Activated CD8-positive, alpha-beta memory T cell treated with anti-CD3 and anti-CD28 coated beads for 1 hour (primary cell): ENCODE measurements at places on chromosomes 11 and 22.

- peak; percentile 48 for DNase-seq
Measured at GRCh38 chr11:66100272-66101065, 30.4 kb downstream of the PACS1 start.

- no peak for DNase-seq
Measured at GRCh38 chr11:11876458-11876857, 34.7 kb downstream of the USP47 start.

DNA sequence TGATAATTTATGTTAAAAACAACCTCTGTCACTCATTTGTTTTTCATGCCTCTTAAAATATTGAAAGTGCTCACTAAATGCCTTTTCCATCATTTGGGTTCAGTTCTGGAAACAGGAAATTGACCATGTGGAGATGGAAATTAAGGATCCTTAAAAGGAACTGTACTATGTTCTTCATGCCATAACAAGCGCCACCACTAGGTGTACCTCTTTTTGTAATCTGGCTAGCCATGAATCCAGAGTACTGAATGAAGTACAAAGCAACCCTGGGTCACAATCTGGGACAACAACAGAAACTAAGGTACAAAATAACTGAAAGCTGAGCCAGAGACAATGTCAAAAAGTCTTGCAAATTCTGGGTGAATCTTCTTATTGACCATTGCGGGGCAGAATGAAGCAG, 559.1 kb downstream of the FAM181B start:
- DNase-seq, result no peak

DNA sequence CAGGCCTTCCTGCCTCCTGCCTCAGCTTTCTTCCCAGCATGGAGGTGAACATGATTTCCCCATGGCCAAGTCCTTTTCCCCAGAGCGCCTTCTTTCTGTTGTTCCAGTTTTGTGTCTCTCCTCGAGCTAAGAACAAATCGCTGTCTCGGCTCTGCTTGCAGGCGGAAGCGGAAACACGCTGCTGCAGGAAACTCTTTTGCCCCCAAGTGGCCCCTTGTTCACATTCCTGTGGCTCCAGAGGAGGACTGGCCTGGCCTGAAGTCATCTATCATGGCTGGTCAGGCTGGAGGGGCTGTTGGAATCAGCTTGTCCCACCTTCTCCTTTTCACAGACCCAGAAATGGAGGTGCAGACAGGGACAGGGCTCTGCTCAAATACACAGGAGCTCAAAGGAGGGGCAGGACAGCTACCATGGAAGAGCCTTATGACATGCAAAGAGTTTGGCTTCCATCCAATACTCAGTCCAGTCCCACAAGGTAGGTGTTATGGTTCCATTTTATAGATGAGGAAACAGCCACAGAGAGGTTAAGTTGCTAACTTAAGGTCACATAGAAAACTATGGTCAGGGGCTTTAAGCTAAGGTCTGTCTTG, 182.2 kb upstream of the SYT13 start:
- no peak for DNase-seq

- DNase-seq, result no peak
Measured at GRCh38 chr11:117544130-117544800, 216.6 kb downstream of the CEP164 start.

DNA sequence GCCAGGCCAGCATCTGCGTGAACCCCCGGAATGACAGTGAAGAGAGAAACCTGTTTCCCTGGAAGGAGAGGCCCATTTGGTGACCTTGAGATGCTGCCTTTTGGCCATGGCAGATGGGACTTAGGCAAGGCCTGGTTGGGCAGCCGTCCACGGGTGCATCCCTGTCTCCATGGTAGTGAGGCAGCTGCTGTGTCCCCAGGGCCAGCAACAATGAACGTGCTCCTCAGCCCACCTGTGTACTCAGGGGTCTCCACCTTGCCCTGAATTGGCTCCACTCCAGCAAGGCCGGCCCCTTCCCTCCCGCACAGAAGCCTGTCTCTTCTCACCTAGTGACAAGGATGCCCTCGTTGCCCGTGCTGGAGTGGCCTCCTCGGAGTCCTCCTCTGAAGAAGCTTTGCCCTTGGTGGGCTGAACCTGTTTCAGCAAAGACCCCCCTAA, 441.1 kb downstream of the TBC1D22A start:
- no peak for DNase-seq

GRCh38 chr22:49736538-49736937, 91.1 kb downstream of the BRD1 start:
- no peak for DNase-seq
